ENCODE measurements at places on chromosomes 6 and 20.

DNA sequence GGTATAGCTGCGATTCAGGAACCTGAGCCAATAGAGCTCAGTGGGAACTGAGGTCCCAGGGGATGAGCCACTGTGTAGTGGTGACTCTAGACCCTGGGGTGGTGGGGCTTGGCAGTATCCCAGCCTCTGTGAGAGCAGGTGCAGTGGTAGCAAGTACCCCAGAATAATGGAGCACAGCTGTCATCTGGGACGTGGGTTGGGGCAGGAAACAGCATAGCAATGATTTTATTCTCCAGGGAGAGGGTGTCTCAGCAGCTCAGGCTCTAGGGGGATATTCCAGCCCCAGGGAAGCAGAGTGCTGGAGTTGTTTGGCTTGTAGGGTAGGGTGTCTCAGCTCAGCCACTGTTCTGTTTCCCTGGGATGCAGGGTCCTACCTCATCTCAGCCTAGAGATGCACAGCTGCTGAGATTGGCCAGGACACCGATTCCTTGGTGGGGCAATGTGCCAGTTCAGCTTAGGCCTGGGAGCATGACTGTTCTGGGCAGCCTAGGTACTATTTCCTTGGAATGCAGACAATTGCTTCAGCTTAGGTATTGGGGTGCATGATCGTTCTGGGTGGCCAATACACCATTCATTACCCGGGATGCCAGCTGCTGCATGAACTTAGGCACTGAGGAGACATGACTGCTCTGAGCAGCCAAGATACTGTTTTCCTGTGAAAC, 34.0 kb upstream of the NUP153 start:
- DNase-seq = no peak

- DNase-seq = no peak
These were observed 103.3 kb downstream of the SLC16A10 start for GRCh38 chr6:111190637-111191036.

DNA sequence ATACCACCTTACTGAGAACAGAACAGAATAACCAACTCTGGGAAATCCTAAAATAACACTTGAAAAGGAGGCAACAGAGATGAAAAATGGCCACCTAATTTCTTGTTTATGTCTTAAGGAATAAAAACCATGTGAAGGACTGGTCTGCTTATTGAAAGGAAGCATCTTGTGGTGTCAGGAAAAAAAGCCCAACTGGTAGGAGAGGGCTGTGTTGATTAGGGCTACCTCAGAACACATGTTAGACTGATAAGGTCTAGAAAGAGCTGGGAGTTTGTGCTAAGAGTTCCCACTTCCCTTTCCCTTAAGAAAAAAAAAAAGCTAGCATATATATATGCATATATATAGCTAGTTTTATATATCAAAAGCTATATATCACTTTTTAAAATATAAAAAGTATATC, 425.3 kb upstream of the BTBD3 start:
- no peak for DNase-seq

GRCh38 chr6:56827908-56828649, 126.8 kb upstream of the BEND6 start:
- DNase-seq = no peak

DNA sequence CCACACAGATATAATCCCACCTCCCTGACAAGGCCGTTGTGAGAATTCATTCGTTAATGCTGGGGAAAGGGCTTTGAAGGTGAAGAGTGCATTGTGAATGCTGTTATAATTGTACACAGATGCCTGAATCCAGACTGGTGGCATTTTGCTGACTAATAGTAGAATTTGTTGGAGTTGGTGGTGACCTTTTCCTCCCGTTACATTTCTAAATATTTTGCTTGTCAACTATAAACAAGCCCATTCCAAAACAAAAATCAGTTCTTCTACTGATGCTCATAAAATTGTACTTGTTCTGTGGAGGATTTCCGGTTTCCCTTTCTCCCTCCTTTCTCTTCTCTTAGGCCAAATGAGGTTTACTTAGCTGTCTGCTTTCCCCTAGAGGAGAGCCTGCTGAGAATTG, 253.1 kb upstream of the SUPT3H start:
- no peak for DNase-seq

DNA sequence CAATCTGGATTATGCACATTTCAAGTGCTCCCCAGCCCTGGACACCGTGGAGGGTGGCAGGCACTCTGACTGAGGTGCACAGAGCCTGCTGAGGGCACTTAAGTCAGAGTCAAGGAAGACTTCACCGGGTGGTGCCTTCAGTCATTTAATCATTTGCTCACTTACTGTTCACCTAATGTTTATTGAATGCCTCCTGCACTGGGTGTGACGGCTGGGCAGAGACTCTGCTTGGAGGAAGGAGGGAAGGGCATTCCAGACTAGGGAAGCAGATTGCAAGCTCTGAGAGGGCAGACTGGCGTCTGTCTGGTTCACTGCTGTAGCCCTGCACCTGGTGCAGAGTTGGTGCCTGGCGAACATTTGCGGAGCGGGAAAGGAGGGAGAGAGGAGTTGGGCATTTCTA, 54.2 kb upstream of the FAM83D start:
- no peak for DNase-seq
